ENCODE measurements at places on chromosomes 6 and 20.

DNA sequence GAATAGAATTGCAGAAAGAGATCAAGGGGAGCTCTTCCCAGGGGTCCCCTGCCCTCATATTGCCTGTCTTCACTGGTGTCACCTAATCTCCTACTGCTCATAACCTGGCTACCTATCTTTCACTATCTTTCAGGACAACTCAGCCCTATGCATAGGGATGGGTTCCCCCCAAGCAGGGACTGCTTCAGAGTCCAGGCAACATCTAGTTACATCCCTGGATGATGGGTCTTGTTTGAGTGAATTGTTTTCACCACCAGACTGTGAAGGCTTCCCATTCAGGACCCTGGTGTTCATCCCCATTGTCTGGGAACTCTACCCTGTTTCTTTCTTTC, 850 bp upstream of the HECA start:
- no peak for DNase-seq

- no peak for DNase-seq
Observed at GRCh38 chr6:6713657-6714056, 125.1 kb downstream of the LY86 start.

DNA sequence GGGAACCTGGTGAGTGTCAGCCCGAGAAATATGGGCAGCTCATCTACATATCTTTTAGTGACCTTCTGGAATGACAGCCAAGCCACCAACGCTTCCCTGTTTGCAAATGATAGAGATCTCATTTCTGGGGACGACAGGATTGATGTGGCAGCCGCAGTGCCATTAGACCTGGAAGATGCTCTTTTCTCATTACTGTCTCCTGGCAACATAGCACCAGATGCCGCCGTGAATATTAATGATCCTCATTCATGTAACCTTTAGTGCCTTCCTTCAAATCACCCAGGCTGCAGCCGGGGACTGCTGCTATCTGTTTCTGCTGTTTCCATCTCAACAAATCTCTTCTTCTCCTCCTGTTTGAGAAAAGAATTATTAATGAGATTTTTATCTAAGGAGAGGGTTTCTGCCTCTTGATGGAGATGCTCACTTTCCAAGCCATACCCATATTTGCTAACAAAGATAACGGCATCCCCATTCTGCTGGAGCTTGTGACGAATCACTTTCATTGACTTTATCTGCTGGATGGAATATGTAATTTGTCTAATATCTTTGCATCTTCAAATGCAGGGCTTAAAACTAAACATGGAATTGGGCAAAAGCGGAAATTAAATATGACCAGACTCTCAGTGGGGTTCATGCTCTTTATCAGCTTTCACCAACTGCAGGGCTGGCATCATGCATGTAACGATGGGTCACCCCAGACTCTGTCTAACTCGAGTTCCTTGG, 74.8 kb upstream of the KIF16B start:
- no peak for DNase-seq

DNA sequence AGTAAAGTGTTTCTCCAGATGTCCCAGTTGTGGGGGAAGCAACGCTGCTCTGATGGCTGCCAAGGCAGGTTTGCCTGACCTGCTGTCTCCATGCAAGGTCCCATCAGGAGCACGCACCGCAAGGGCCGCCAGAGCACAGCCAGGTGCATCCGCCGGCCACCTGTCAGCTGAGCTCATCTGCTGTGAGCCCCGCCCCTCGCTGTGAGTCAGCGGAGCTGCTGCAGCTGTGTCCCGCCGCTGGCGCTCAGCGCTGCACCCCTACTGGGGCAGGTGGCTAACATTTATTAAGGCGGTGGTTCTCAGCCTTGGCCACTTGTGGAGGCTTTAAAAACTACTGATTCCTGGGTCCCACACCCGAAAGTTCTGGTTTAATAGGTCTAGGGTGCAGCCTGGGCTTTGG, 225.7 kb downstream of the UST start:
- peak; percentile 63 for DNase-seq

DNA sequence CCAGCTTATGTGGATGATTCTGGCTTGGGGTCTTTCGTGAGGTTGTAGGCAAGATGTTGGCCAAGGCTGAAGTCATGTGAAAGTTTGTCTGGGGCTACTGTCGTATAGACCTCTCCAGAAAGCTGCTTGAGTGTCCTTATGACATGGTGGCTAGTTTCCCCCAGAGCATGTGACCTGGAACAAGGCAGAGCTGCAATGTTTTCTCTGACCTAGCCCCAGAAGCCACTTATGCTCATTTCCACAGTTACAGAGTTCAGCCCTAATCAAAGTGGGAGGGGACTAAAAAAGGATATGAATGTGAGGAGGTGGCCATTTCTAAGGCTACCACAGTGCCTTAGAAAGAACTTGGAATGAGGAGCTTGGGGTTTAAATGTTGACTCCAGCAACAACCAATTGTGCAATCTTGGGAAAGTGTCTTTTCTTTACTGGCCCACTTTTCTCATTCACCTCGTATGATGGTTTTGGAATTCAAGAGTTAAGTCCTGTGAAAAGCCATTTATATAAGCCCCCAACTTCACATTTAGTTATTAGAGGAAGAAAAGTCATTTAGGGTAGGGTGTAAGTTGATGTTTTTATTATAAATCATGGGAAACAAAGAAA, 5.9 kb upstream of the ASXL1 start:
- DNase-seq, result no peak

GRCh38 chr20:35405775-35406174, 6.0 kb downstream of the UQCC1 start:
- DNase-seq, result no peak

GRCh38 chr6:8279041-8279805, 156.1 kb downstream of the SLC35B3 start:
- no peak for DNase-seq

GRCh38 chr6:16244869-16245451, 6.6 kb downstream of the GMPR start:
- no peak for DNase-seq

- no peak for DNase-seq
Observed at GRCh38 chr6:35435074-35435837, 16.9 kb upstream of the FANCE start.

DNA sequence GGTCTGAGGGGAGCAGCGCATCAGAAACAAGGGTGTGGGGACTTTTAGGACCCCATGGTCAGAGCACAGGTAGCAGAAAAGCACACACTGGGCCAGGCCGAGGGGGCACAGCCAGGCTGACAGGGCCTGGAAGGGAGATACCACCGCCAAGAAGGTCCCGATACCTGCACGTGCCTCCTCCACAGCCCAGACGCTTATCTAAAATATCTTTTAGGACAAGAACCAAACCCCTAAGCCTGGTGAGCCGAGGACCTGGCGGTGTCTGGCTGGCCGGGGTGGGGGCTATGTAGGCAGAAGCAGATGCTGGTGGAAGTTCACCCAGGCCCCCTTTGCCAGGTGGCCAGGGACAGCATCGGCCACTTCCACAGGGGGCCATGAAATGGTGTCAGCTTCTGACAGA, 89.3 kb downstream of the CDC5L start:
- DNase-seq, result no peak

DNA sequence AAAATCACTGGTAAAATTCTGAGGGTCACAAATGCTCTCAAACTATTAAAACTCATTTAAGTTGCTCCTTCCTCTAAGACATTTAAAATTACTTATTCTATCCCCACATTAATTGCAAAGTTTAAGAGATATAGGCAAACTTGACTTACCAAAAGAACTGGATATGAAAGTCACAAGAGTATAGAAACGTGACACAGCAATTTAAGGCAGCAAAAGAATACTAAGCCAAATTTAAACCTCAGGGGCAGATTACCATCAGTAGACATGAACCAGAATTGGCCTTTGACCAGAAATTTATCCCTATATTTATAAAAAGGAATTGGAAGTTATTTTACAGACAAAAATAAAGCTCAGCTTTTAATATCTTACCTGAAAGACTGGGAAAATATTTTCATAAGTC, 56.0 kb downstream of the MAP3K7 start:
- no peak for DNase-seq

GRCh38 chr6:81847866-81848265, 95.4 kb upstream of the TENT5A start:
- no peak for DNase-seq

DNA sequence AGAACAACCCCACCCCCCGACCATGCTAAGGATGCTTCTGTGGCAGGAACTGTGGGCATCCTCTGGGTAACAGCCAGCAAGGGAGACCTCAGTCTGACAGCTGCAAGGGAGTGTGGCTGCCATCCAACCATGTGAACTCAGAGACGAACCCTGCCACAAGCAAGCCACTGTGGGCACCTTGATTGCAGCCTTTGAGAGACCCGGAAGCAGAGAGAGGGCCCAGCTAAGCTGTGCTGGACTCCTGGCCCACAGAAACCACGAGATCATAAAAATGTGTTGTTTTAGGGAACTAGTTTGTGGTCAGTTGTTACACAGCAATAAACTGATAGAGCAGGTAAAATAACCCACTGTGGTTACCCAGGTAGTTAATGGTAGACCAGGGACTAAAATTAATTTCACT, 414.6 kb downstream of the CDH26 start:
- no peak for DNase-seq

DNA sequence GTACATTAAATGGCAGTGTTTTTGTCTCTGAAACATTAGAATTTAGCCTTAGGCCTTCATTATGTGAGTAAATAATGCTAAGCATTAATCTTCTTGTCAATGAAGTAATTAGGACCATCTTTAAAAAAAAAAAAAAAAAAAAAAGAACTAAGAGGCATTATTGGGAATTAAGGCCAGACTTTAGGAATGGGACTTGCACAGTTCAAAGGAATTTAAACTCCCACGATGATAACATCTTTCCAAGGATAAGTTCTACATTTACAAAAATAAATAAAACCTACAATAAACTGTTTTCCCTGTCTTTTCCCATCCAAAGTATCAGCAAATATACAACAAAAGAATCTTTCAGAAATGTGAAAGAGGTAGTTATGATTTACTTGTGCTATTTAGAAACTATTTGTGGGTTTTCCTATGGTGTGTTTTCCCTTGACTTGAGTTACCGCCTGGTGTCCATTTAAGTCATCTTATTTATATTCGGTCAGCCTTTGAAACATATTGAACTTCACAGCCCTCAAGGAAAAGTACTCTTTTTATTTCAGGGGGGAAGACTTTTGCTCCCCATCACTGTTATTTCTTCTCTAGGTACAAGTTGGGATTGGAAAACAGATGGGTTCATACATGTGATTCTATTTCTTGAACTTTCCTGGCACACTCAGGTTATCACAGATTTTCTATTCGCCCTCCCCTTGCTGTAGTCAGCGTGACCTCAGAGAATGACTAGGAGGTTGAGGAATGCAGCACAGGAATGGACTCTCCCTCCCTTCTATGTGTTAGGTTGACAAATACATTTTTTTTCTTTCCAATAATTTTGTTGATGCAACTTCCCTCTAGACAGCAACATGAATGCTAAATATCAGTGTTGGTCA, 13.6 kb downstream of the STMND1 start:
- DNase-seq, result no peak

- no peak for DNase-seq
Observed at GRCh38 chr6:83885984-83886383, 26.5 kb downstream of the CYB5R4 start.

- no peak for DNase-seq
Observed at GRCh38 chr6:42450477-42451332, 1.0 kb downstream of the TRERF1 start.

- DNase-seq, result no peak
Observed at GRCh38 chr6:118469468-118469867, 78.6 kb upstream of the PLN start.

DNA sequence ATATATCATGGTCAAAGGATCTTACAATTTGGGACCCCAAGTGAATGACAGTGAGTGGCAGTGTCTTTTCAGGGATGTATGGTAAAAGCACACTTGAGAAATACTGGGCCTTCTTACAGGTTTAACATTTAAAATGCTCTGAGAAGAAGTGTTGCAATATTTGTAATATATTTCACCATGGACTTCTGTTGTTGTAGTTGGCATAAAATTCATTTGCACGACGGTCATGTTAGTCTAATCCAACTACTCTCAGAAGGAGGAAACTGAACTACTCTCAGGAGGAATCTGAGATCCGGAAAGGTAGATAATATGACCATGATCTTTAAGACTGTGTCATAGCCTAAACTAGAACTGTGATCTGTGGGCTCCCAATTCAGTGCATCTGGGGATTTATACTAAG, 700.1 kb downstream of the HDGFL1 start:
- no peak for DNase-seq

GRCh38 chr6:26003102-26003694, 40.6 kb downstream of the TRIM38 start:
- DNase-seq, result peak; percentile 63

DNA sequence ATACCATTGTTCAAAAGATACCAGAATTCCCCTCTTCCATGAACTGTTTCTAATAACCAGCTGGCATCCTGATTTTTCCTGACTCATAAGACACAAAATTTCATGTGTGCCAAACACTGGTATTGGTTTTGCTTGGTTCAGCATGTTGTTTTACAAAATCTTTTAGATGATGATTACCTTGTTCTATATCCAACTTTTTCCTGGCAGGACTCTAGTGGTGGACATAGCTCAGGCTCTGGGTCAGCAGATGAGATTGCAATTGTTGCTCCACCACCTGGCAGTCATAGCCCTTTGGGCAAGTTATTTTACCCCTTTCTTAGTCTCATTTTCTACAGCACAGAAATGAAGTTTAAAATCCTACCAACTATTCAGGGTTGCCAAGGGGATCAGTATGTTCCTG, 6.2 kb downstream of the TRIM38 start:
- DNase-seq, result no peak

- DNase-seq, result peak; percentile 14
Observed at GRCh38 chr6:83615025-83615999, 93.6 kb downstream of the SNAP91 start.

- no peak for DNase-seq
Observed at GRCh38 chr6:35228481-35228880, 14.7 kb downstream of the SCUBE3 start.

DNA sequence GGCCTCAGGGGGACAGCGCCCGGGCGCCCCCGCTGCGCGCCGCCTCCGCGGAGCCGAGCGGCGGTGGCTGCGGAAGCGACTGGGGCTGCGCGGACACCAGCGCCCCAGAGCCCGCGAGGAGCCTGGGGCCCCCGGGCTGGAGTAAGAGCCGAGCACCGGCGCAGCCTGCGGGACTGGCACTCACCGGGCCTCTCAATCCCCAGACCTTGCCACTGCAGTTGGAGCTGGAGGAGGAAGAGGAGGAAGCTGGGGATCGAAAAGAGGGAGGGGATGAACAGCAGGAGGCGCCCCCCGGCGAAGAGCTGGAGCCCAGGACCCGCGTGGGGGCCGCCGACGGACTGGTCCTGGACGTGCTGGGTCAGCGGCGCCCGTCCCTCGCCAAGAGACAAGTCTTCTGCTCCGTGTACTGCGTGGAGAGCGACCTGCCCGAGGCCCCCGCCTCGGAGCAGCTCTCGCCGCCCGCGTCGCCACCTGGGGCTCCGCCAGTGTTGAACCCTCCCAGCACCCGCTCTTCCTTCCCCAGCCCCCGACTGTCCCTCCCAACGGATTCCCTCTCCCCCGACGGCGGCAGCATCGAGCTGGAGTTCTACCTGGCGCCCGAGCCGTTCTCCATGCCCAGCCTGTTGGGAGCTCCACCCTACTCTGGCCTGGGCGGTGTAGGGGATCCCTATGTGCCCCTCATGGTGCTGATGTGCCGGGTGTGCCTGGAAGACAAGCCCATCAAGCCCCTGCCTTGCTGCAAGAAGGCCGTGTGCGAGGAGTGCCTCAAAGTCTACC, 590 bp downstream of the RNF217 start:
- DNase-seq, result peak; percentile 18

Data from GM10248 (cell line).